ENCODE measurements at places on chromosomes 2 and 18.

GRCh38 chr2:5691221-5691984 lies 781 bp upstream of the SOX11 start:
- DNase-seq: no peak

DNA sequence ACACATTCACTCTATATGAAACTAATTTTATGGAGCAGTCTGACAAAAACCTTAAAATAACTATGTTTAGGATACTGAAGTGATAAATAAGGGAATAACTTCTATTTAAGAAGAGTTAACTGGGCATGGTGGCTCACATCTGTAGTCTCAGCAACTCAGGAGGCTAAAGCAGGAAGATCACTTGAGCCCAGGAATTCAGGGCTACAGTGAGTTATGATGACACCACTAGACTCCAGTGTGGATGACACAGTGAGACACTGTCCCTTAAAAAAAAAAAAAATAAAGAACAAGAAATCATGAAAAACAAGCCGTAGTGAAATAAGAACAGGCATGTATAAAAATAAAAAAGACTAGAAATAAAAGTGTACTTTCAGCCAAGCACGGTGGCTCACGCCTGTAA lies 82.0 kb downstream of the THADA start:
- no peak for DNase-seq

- DNase-seq: no peak
These were observed 244.5 kb upstream of the EPHA4 start for GRCh38 chr2:221816566-221816965.

DNA sequence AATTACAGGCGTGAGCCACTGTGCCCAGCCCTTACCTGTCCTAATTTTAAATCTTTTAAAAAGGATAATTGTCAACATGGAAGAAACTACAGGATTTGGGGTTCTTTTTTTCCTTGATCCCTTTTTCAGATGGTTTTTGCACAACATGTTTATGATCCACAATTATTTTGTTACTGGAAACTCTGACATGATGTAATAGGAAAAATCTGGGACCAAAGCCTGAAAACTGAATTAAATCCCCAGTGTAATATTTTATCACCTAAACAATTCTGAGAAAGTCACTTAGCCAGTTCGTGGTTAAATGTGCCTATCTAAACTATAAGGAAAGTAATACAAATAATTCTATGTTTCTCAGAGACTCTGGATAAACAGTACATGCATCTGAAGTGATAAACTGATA lies 1649.7 kb downstream of the LRP1B start:
- no peak for DNase-seq

DNA sequence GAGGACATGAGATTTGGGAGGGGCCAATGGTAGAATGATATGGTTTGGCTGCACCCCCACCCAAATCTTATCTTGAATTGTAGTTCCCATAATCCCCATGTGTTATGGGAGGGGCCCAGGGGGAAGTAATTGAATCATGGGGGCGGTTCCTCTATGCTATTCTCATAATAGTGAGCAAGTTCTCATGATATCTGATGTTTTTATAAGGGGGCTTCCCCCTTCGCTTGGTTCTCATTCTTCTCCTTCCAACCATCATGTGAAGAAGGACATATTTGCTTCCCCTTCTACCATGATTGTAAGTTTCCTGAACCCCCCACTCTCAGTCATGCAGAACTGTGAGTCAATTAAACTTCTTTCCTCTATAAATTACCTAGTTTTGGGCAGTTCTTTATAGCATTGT lies 37.0 kb upstream of the ERMN start:
- no peak for DNase-seq

DNA sequence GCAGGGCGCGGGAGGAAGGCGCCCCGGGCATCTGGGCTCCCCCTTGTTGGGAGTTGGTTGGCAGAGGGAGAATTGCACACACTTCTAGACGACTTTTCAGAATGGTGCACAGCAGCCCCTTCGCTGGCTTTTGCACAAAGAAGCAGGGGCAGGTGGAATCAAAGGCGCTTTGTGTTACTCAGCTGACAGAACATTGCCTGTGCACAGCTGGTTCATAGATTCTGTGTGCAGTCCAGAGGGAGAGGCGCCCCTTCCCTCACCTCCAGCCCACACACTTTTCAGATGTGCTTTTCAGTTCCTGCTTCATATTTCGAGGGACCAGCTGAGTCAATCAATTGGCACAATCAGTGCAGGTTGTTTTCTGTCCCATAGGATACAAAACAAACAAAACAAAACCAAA lies 348.4 kb upstream of the RAB12 start:
- no peak for DNase-seq

DNA sequence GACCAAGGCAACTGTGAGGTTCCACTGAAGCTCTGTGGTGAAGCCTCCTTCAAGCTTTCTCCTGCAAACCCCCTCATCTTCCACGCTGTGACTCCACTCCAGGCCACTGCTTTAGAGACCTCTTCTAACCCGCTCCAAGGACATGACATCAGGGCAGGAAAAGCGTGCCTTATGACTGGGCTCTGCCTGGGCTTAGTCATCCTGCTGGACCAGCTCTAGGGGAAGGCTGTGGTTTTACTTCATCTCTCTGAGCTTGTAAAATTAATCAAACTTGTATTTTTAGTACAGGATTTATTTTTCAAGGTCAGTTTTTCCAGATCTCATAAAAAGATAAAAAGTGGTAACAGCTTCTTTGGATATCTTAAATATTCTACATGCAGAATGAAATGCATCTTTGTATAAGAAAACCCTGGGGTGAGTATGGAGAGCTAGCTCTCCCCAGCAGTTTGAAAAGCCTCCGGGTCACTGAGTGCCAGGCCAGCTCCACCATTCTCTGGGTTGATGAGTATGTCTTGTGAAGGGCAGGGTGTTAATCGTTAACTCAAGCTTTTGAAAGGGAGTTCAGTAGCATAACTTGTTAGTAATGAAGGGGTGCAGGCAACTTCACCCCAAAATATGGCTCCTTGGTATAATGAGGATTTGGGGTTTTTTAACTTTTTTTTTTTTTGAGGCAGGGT lies 33.1 kb upstream of the YPEL5 start:
- DNase-seq: no peak

GRCh38 chr2:85712849-85713612 lies 18.9 kb downstream of the GNLY start:
- no peak for DNase-seq

DNA sequence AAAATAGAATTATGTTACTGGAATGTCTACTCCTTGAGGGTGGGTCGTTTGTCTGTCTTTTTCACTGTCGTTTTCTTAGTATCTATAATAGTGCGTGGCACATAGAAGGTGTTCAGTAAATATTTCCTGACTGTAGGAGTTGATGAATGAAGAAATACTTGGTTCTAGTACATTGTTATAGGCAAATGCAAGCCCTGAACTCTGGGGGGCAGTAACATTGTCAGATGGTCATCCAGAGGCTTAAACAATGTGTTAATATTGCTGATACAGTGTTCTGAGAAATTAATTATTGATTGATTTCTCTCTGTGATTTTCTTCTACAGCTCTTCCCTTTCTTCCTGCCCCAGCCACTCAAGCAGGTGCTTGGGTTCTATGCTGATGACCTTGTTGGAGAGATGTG lies 24.4 kb upstream of the THOC1 start:
- no peak for DNase-seq

- no peak for DNase-seq
These were observed 131.0 kb downstream of the SNTG2 start for GRCh38 chr2:1081451-1082225.

DNA sequence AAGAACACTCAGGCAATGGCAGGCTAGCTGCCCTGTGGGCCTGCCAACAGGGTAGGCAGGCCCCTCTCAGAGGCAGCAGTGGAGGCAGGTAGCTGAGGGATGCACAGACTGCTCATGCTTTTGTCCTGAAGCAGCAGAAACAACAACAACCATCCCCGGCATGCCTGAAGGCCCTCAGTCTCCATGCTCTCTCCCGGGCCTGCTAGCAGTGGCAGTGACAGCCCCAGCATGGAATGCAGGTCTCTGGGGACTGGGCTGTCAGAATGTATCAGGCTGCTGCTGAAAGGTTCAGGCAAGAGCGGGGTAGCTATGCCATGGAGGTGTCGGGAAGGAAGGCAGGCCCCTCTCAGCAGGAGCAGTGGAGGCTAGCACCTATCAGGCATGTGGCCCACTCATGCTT lies 209.8 kb downstream of the KCNJ3 start:
- DNase-seq: no peak

- DNase-seq: no peak
These were observed 24.8 kb downstream of the DYNC1I2 start for GRCh38 chr2:171712051-171712450.

DNA sequence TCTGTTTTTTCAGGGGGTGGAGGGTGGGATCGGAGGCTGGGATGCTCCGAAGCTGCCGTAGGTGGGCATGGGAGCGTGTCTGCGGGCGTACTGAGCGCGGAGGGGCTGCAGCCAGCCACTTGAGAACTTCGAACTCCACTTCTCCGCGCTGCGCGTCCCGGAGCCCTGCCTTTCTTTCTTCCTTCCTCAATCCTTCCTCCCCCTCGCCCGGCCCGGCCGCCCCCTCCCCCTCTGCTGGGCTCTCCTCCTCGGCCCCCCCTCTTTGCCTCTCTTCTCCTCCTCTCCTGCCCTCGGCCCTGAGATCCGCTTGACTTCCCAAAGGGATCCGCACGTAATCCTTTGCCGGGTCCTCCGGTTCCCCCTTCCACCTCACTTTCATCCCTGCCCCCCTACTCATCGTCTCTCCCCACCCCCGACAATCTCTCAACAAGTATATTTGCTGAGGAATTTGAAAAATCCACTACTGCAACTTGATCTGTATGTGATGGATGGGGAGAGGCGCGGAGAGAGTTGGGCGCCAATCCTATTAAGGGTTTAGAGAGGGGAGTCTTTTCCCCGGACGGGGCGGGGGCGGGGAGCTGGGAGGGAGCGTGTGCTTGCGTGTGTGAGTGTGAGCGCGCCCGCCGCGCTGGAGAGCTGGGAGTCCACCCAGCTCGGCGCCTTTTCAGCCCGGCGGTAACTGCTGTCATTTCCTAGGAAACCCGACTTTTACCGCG lies 1.1 kb downstream of the GLI2 start:
- peak; percentile 77 for DNase-seq

- no peak for DNase-seq
These were observed 67.2 kb downstream of the DDX1 start for GRCh38 chr2:15658911-15659310.

DNA sequence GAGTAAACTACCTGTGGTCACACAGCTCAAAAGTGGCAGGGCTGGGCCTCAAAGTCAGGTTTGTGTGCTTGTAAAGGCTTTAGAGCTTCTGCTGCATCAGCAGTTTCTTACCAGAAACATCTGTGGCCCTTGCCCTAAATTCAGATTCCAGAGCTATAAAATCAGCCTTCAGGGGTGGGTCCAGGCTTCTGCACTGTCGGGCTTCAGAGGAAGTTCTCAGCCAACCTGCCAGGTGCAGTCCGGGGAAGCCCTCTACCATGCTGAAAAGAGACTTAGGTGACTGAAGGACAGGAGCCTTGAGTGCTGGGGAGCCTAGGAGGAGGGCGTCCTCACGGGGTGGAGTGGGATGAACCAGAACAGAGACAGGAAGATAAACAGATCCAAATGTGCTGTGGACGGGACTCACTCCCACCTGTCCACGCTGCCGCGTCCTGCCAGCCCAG lies 69.9 kb upstream of the HS6ST1 start:
- DNase-seq: no peak

GRCh38 chr2:117716505-117716904 lies 98.0 kb upstream of the DDX18 start:
- DNase-seq: no peak

- DNase-seq: peak; percentile 49
These were observed 111.5 kb upstream of the SH3BP4 start for GRCh38 chr2:234840336-234840735.

GRCh38 chr2:175557810-175558377 lies 376.4 kb upstream of the ATP5MC3 start:
- no peak for DNase-seq

GRCh38 chr2:1505031-1505441 lies 91.8 kb downstream of the TPO start:
- no peak for DNase-seq

DNA sequence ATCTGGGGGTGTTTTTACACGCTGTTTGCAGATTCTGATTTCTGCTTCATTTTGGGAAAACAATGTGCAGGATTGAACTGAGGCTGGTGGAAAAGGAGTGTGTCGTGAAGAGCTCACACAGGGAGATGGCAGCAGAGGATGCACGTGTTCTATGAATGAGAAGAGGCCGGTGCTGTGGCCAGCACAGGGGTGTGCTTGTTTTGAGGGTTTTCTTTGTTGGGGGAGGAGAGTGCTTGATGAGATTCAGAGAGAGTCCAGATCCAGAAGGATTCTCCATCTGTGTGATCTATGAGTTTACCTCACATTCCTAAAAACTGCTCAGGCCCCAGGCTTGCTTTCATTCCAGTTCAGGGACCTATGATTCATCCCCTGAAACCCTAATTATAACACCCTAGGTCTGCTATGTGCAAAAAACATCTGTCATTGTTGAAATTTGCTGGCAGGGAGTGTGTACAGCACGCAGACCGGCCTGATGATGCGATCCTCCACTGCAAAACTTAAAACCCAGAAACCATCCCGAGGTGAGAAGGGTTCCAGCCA lies 12.1 kb downstream of the TGFA start:
- DNase-seq: no peak

- DNase-seq: no peak
These were observed 420.6 kb downstream of the IRS1 start for GRCh38 chr2:226378753-226379705.

- no peak for DNase-seq
These were observed 182.1 kb upstream of the CCDC68 start for GRCh38 chr18:55141318-55141717.

DNA sequence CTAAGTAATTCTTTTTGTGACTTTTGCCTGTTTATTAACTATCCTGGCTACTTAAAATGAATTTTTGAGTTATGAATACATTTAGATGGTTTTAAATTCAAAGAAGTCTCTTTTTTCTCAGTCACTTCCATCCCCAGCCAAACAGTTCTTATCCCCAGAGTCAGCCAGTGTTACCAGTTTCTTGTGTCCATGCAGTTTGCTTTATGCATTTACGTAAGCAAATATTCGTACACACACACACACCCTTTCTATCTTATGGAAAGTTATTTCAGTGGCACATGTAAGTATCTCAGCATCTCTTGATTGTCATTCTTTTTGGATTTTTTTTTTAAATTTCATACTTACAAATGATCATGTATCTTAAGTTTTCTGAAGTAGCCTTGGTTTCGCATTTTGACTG lies 113.2 kb downstream of the NEDD4L start:
- DNase-seq: no peak

- no peak for DNase-seq
These were observed 59.6 kb upstream of the TMEM163 start for GRCh38 chr2:134778372-134778771.

- DNase-seq: no peak
These were observed 255.8 kb upstream of the HNRNPA3 start for GRCh38 chr2:176956791-176957190.

DNA sequence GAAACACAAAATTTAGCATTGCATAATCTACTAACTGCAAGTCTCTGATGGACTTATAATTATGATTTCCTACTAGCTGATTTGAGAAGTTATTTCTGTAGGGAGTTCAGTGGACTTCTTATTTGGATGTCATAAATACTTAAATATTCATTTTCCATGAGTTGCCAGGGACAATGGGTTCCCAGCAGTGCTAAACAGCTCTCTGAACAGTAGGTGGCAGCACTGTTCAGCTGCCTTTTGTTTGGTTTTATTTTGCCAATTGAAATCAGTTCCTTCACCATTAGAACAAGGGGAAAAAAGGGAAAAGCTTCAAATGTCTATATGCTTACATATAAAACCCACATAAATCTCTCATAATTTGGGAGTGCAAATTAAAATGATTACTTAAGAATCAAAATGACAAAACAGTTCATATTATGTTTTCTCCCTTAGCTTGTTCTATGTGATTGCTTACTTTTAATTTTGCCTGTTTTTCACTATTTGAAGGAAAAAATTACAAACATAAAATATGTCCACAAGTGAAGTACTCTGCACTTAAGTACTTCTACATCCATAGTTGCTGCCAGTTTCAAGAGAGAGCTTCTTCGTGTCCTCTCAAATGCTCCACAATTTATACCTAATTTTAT lies 898.9 kb downstream of the CPS1 start:
- DNase-seq: peak; percentile 34
